Stimulated activated memory B cell treated with anti-CD40 and anti-IgM and Interleukin-4, amounts not matched to agents 10 μg/mL and 1 μg/mL and 100 μg/mL, for 72 hours (primary cell): ENCODE measurements at places on chromosomes 2 and 18.

- ATAC-seq, result no peak
- H3K4me3 ChIP-seq, result no peak overlapping the region
- peaks cover 7% of the 10 kb centered on the region for H3K36me3 ChIP-seq
- no peak overlapping the region for H3K27ac ChIP-seq
Measured at GRCh38 chr2:186058614-186059013, 320.0 kb downstream of the FSIP2 start.

DNA sequence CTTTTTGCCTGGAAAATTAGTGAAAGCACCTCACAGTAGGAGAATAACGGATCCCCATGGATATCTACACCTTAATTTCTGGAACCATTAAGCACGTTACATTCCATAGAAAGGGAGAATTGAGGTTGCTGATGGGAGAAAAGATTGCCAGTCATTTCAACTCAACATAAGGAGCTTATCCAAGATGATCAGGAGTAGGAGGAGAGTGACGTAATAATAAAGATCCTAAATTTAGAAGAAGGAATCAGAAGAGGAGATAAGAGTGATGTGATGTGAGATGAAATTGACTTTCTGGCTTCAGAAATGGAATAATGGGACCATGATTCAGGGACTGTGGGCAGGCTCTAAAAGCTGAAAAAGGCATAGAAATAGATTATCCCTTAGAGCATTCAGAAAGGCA lies 1017.8 kb upstream of the CHAC2 start:
- H3K4me3 ChIP-seq, result no peak overlapping the region
- H3K36me3 ChIP-seq, result no peaks in the 10 kb centered on the region
- ATAC-seq, result no peak
- no peaks in the 10 kb centered on the region for H3K4me1 ChIP-seq
- no peak overlapping the region for H3K27ac ChIP-seq

DNA sequence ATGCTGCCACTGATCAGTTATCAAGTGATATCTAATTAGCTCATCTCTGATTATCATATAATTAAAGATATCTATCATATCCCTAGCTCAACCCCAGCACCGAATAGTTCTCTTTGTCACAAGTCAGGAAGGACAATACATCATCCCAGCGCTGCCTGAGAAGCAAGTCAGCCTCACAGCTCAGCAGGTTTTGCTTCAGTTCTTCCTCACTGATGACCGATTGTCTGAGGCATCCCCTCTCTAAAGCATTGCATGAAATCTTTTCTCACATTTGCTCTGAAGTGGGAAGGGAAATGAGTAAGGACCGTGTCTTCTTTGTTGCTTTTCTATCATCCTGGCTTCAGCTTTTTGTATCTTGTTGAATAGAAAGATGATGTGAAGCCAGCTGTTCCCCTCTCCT lies 247.9 kb downstream of the CMPK2 start:
- H3K36me3 ChIP-seq, result no peaks in the 10 kb centered on the region
- no peak overlapping the region for H3K4me3 ChIP-seq
- H3K4me1 ChIP-seq, result no peaks in the 10 kb centered on the region
- peaks cover 10% of the 10 kb centered on the region for H3K27me3 ChIP-seq

DNA sequence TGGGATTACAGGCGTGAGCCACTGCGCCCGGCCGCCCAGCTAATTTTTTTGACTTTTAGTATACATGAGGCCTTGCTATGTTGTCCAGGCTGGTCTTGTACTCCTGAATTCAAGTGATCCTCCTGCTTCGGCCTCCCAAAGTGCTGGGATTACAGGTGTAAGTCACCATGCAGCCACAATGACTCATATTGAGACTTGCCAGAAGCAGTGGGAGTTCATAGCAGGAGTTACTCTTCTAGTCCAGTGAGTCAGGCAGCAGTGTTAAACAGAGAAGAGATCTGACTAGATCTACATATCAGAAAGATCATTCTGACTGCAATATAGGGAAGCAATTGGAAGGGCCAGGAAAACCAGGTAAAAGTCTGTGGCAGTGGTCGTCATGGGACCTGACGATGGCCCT lies 1.5 kb upstream of the FLACC1 start:
- H3K4me3 ChIP-seq, result no peak overlapping the region
- no peaks in the 10 kb centered on the region for H3K27me3 ChIP-seq
- no peak overlapping the region for H3K27ac ChIP-seq
- no peak for ATAC-seq
- H3K36me3 ChIP-seq, result peaks cover 30% of the 10 kb centered on the region

DNA sequence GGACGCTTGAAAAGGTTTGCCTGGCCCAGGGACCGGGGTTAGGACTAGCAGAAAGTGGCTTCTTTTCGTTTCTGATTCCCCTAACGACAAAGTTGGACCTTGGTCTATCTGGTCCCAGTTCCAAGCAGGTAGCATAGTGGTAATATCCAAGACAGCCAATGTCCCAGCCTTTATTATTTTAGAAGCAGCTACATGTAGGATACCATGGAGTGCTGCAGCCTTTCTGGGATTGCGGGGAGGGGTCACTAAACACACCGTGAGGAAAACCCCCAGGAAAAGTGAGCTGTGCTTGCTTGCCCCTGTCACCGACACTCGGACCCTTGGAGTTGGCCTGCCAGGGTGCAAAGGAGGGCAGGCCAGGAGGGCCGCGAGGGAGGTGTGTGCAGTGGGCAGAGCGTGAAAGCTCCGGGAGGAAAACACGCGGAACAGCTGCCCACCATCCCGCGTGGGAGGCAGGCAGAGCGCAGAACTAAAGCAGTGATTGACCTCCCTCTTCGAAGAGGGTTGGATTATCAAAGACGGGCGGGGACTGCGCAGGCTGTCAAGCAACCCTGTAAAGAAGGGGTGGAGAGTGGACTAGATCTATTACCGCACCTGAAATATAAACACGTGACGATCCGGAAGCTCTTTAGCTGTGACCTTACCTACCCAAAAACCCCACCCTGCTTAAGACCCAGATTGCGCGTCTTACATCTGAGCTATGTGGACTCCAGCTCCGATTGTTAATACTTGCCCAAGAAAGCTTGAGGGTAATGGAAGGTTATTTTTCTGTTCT lies 624 bp upstream of the MAP4K3 start:
- no peaks in the 10 kb centered on the region for H3K27me3 ChIP-seq
- H3K4me1 ChIP-seq, result peaks cover 34% of the 10 kb centered on the region
- H3K36me3 ChIP-seq, result peaks cover 13% of the 10 kb centered on the region
- peak overlapping the region; percentile 87 for H3K27ac ChIP-seq
- H3K4me3 ChIP-seq, result peak overlapping the region; percentile 91

DNA sequence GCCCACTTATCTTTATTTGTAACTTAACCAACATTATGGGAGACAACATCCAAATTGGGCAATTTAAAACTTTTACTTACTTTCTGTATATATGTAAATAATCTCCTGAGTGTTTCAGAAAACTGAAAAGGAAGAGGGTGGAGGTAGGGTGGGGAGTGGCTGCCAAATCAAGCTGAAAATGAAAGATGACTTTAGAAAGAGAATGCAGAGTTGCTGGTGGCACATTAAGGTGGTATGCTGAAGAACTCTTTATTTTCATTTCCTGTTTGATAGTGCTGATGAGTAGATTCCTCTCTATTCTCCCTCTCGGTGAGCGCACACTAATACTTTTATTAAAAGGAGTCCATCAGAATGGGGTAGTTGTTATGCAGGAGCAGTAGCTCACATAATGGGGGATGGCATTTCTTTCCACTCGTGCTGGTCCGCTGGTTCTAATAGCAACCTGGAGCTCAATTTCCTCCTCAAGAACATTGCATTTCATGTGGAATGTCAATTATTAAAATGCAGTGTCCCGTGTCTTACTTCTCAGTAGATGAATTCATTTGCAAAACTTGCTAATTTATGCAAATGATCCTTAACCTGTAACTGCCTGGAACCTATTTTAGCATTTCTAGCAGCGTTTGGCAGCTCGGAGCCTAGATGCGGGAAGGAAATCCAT lies 466.9 kb upstream of the HNRNPA3 start:
- ATAC-seq, result no peak
- no peak overlapping the region for H3K4me3 ChIP-seq
- H3K27ac ChIP-seq, result no peak overlapping the region
- H3K36me3 ChIP-seq, result no peaks in the 10 kb centered on the region
- H3K4me1 ChIP-seq, result no peaks in the 10 kb centered on the region
- no peaks in the 10 kb centered on the region for H3K27me3 ChIP-seq

GRCh38 chr2:151808258-151809072 lies 19.8 kb downstream of the ARL5A start:
- no peaks in the 10 kb centered on the region for H3K4me1 ChIP-seq
- H3K27ac ChIP-seq, result no peak overlapping the region
- no peaks in the 10 kb centered on the region for H3K27me3 ChIP-seq
- peaks cover 29% of the 10 kb centered on the region for H3K36me3 ChIP-seq
- H3K4me3 ChIP-seq, result no peak overlapping the region
